Temporal lobe (tissue), 4 donors: ENCODE measurements at places on chromosomes 6 and 20. TPM values are rescaled to one million over a fixed set of nuclear protein-coding genes. Genes with fewer than 3 reads are reported as not detected.

The PRSS35 gene
- 6.9 TPM for total RNA-seq

The TREML2 gene
- total RNA-seq = under 0.01 TPM

The TSBP1 gene
- not detected for total RNA-seq

The PDCD2 gene
- 32.5 TPM for total RNA-seq

The FAM209A gene
- total RNA-seq = not detected

The CGAS gene
- 1.2 TPM for total RNA-seq

The MMP24OS gene
- total RNA-seq = 3.2 TPM

The SLC22A16 gene
- 0.49 TPM for total RNA-seq

The PTK6 gene
- total RNA-seq = not detected

The ZNF341 gene
- total RNA-seq = 2.0 TPM
